Cerebellar nuclear complex (tissue), 1 donor: ENCODE measurements at places on chromosomes 5 and 9.

DNA sequence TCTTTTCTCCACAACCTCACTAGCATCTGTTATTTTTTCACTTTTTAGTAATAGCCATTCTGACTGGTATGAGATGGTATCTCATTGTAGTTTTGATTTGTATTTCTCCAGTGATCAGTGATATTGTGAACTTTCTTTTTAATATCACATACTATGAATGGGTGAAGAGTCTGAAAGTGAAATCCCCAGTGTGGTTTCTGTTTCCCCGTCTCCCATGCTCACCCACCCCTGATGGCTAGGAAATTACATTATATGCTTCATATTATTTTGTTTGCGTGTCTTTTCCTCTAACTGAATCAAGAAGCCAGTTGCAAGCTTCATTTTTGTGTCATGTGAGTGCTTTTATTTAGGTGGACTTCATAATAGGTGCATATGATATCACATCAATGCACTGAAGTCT, 171.1 kb downstream of the ARHGAP26 start:
- no peak for DNase-seq

DNA sequence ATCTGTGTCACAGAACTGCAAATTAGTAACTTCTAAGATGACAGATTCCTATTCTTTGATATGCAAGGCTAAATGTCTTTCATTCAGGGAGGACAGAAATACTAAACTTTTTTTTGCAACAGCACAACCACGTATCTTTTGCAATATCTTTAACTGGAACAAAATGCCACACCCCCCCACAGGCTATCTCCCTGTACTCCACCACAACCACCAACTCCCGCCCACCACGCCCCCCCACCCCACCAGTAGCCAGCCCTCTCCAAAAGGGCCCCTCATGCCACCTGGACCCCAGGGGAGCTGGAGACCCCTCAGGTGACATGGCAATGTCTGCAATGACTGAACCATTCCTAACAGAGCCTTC, 131.8 kb downstream of the ROR2 start:
- DNase-seq, result no peak

DNA sequence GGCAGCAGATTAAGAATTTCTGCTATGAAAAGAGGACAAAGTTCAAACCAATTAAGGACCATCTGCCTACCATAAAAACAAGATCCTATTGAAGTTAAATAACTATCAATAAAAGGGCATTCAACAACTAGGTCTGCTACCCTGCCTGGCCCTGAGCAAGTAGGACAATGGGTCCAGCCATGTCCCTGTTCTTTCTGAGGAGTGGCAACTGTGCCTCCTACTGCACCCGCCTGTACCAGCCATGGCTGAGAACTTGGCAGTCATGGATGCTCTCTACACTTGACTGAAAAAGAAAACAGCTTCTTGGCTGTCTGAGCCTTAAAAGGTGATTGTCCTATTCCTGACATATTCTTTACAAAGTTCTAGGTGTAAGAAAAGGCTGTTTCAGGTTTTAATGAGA, 652.4 kb downstream of the PDE4D start:
- no peak for DNase-seq

DNA sequence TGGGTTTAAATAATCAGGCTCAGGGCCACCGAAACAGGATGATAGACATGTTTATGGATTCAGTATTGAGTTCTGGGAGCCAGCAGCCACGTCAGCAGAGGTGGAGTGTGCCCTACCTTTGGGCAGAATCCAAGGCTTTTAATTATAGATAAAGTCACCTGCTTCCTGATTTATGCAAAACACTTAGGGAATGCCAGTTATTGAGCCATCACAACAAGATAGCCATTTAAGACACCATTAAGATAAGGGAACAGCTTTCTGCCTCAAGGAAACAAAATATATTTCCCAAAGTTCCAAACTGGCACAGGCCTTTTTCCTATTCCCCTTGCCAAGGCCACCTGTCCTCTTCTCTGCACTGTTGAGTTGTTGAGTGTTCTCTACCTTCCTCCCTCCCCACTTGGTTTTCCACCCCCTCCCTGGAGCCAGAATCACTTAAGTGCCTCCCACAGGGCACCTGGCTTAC, 2.4 kb downstream of the CCL28 start:
- no peak for DNase-seq

- DNase-seq, result no peak
Observed at GRCh38 chr5:123512611-123513461, 859 bp downstream of the CSNK1G3 start.

DNA sequence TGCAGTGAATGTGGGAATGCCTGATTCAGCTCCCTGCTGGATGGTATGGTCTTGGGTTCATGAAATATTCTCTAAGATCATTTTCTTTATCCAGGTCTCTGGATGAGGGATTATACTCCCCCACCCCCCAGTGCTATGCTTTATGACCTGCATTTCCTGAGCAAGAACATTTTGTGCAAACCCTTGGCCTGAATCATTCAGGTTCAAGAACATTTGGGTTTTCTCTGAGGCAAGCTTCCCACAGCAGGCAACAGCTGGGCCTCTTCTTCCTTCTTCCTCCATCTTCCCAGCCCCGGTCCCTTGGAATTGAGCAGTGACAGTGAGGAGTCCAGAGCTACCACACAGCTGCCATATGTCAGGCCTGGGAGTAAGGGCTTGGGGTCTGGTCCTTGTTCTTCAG, 58.6 kb upstream of the TNFSF15 start:
- no peak for DNase-seq

- no peak for DNase-seq
Observed at GRCh38 chr5:120476063-120476462, 12.0 kb downstream of the PRR16 start.

DNA sequence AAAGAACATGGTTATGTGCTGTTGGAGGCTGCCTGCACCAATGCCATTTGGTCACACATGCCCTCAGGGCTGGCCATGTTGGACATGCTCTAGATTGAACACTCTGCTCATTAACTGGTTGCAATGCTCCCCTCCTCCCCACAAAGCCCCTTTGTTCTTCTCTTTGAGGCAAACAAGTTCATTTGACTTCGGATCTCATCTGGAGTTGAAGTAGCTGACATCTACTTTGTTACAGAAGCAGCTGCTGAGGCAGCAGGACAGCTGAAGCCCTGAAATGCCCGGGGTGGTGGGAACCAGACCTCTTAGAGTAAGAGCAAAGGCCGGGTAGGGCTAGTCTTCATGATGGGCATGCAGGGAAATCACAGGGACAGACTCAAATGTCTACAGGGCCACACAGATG, 123.5 kb downstream of the APBA1 start:
- no peak for DNase-seq

DNA sequence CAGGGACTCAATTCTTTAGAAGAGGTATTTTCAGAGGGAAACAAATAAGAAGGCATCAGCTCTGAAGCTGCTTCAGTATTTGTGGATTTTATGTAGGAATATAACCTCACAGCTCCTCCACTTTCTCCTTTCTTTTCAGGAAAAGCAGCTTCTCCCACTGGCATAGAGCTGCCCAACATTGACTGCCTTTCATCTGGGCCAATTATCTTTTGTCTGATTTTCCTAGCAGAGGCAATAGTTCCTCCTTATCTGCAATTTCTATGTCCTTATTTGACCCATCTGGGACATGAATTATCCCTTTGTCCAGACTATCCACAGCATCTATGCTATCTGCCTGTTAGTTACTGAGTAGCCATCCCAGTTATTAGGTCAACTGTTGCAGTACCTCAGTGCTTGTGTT, 1671.2 kb upstream of the ACO1 start:
- no peak for DNase-seq

DNA sequence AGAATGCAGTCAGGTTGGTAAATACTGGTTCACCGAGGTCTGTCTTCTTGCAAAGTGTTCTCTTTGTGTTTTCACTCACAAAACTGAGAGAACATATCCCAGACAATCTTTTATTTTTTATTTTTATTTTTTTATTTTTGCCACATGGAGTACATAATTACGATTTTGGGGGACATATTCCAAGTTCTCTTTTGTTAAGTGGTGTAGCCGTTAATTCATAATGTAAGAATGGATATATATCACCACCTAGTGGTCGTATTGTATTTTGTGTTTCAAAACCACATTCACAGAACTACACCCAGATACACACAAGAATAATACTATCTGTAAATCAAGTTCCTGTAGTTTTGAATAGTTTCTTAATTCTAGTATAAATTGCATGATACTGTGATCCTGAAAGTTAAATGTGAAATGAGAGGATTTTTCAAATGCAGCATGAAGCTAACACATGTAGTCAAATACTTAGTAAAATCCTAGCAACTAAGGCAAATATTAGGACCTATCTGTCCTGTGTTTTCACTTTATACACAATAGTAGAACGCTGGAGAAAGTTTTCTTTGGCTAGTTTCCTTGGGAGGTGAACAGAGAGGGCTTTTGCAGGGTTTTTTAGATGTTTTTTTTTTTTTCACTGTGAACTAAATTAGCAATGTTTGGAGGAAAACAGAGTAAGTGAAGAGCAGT, 92.7 kb downstream of the VCAN start:
- DNase-seq, result no peak

GRCh38 chr5:37720550-37720952, 119.3 kb downstream of the GDNF start:
- DNase-seq, result no peak

GRCh38 chr5:160787240-160787639, 64.8 kb downstream of the ATP10B start:
- no peak for DNase-seq

DNA sequence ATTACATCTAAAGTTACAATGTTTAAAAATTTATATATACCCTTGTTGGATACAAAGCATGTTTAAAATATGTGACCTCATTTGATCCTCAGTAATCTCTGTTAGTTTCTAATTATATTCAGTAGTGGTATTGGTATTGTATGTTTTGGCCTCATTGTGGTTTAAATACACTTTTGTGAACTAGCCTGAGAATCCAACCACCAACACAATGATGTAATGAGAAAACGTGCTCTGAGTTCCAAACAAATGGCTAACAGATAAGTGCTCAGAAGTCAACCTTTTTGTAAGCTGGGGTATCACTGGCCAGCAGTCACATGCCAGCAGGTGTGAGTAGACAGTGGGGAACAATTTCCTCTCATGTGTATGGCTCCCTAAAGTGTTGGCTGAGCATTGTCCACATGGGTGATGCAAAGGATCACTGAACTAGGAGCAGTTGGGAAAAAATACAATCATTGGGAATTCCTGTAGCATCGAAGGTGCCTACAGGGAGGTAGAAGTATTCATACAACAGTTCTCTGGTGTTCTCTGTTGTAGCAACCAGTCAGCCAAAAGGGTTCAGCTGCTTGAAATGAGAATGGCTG, 56.1 kb downstream of the DOCK8 start:
- no peak for DNase-seq

- DNase-seq, result no peak
Observed at GRCh38 chr9:125992557-125992956, 245.4 kb downstream of the PBX3 start.

GRCh38 chr9:32503008-32503407, 23.0 kb downstream of the RIGI start:
- no peak for DNase-seq

- no peak for DNase-seq
Observed at GRCh38 chr9:38295764-38296163, 96.7 kb upstream of the ALDH1B1 start.
